NCI-H524 (cell line): ENCODE measurements at places on chromosomes 5 and 9.

DNA sequence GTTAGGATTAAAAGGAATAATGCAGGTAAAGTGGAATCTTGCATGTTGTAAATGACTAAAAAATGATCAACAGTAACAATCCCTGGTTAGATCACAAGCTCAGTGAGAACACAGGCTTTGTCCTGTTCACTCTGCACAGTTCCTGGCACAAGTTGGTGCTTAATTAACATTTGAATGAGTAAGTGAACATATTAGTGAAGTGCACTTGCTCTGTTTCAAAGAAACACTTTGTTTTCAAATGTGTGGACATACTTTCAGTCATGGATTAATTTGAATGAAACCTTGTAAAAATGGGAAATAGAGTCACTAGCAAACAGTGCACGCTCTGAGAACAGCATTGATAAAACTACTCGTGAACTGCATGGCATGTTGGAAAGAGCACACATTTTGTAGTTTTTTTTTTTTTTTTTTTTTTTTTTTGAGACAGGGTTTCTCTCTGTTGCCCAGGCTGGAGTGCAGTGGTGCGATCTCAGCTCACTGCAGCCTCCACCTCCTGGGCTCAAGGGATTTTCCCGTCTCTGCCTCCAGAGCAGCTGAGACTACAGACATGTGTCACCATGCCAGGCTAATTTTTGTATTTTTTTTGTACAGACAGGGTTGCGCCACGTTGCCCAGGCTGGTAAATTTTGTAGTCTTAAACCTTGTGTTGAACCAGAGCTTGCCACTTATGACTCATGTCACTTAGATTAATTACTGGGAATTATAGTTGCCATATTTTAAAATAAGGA lies 159.9 kb downstream of the LURAP1L start:
- no peak for DNase-seq

- DNase-seq: no peak
Measured at GRCh38 chr9:120863833-120864232, 13.2 kb downstream of the PHF19 start.

- DNase-seq: no peak
Measured at GRCh38 chr5:133356396-133356983, 255.9 kb downstream of the FSTL4 start.

DNA sequence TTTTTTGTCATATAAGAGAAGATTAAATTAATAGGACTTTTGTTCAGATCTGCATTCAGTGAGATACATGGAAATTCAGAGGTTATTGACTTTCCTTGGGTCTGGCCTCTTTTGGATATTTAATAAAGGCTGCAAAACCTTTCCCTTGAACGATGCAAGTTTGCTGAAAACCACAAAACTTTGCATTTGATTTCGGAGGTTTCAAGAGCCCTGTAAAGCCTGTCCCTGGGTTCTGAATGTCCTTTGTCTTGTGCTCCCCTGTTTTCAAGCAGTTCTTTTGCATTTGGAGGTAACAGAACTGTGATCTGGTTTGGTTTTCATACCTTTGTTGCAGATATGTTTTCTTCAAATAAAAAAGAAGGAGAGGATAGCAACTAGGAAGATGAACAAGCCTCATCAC lies 188.1 kb upstream of the DMRT1 start:
- DNase-seq: no peak
